ENCODE measurements at places on chromosomes 13 and 19. TPM values are rescaled to one million over a fixed set of nuclear protein-coding genes. Genes with fewer than 3 reads are reported as not detected.

Gene ZNF497
- 0.98 TPM for total RNA-seq

Gene FGF9
- total RNA-seq, result 0.18 TPM

Gene PDCD2L
- 6.7 TPM for total RNA-seq

Gene KASH5
- not detected for total RNA-seq

Gene TBXA2R
- total RNA-seq, result 0.49 TPM

Gene SIGLEC7
- 0.41 TPM for total RNA-seq

Gene SYDE1
- 46.9 TPM for total RNA-seq

Gene PGLYRP2
- total RNA-seq, result not detected

Gene KLK3
- not detected for total RNA-seq

Gene KLK12
- not detected for total RNA-seq

Gene ZMYM2
- total RNA-seq, result 62.5 TPM

Gene SLC25A23
- 27.7 TPM for total RNA-seq

Gene LYL1
- total RNA-seq, result 1.4 TPM

Gene ATP4B
- not detected for total RNA-seq

Gene POSTN
- total RNA-seq, result 546 TPM

Gene PMIS2
- not detected for total RNA-seq

Gene ONECUT3
- total RNA-seq, result not detected

Gene LGALS14
- total RNA-seq, result not detected

Gene SH2D3A
- total RNA-seq, result not detected

Gene SMIM44
- total RNA-seq, result not detected

Gene ATF5
- total RNA-seq, result 106 TPM

Gene LYPD5
- 1.1 TPM for total RNA-seq

Gene TSSK6
- total RNA-seq, result 4.3 TPM

Gene ATP7B
- 1.3 TPM for total RNA-seq

Gene LIPE
- 1.6 TPM for total RNA-seq

Gene ZNF418
- 13.6 TPM for total RNA-seq

Gene DLL3
- total RNA-seq, result 0.09 TPM

Gene OPA3
- total RNA-seq, result 9.6 TPM

Gene VSTM2B
- not detected for total RNA-seq

Gene POLRMT
- total RNA-seq, result 13.5 TPM

Gene ZNF285
- total RNA-seq, result 1.6 TPM

Gene TUBB4A
- total RNA-seq, result 0.41 TPM

Gene PTPRH
- total RNA-seq, result 6.5 TPM

Gene TIMM29
- 41.5 TPM for total RNA-seq

Gene RAB3A
- total RNA-seq, result 2.8 TPM

Gene SIGLEC14
- not detected for total RNA-seq

Gene LRRC63
- 0.41 TPM for total RNA-seq

Gene MADCAM1
- total RNA-seq, result 0.16 TPM

Gene CEACAM16
- not detected for total RNA-seq

Gene LTBP4
- 38.9 TPM for total RNA-seq

Gene GZMM
- total RNA-seq, result not detected

Gene TYROBP
- total RNA-seq, result not detected

Gene KLK10
- not detected for total RNA-seq

Gene LHB
- total RNA-seq, result not detected

Gene CACTIN
- total RNA-seq, result 15.7 TPM

Gene GIPR
- 0.57 TPM for total RNA-seq

Gene CCL25
- not detected for total RNA-seq

Gene EXOC3L2
- under 0.01 TPM for total RNA-seq

Gene PSG3
- total RNA-seq, result not detected

Gene TMEM255B
- not detected for total RNA-seq

Gene DIRAS1
- total RNA-seq, result 14.9 TPM

Gene APOC1
- 1.7 TPM for total RNA-seq

Gene PAF1
- total RNA-seq, result 36.1 TPM

Gene CADM4
- 0.27 TPM for total RNA-seq

Gene RETN
- total RNA-seq, result not detected

Measured in fibroblast of the aortic adventitia (primary cell).